ENCODE measurements at places on chromosomes 2 and 18.

- DNase-seq = no peak
Measured at GRCh38 chr2:24491542-24492420, 727 bp downstream of the NCOA1 start.

GRCh38 chr2:176324862-176325261 lies 55.6 kb downstream of the MTX2 start:
- no peak for DNase-seq

DNA sequence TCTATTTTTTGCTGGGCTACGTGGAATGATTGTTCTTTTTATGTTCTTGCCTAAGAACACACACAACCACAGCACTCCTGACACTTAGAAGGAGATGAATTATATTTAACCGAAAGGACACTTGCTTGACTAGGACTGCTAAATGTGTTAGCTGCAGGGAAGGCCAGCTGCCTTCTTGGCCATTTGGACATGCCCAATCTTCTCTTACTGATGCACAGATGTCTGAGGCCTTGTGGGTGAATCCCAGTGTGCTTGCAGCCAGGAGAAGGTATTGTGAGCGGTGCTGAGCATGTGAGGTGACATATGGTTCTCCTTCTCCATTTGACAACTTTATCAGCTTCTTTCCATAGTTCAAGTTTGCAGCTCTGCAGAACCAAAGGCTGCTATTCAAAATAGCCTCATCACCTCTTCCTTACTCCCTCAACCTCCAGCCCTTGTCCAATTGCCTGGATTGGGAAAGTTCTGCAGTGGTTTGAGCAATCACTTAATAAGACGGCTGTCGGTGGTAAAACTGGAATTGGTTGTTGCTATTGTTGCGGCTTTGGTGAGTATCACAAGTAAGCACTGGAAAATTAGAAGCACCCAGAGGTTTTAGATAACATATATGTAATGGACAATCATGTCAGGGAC lies 1113.3 kb downstream of the TSN start:
- no peak for DNase-seq

DNA sequence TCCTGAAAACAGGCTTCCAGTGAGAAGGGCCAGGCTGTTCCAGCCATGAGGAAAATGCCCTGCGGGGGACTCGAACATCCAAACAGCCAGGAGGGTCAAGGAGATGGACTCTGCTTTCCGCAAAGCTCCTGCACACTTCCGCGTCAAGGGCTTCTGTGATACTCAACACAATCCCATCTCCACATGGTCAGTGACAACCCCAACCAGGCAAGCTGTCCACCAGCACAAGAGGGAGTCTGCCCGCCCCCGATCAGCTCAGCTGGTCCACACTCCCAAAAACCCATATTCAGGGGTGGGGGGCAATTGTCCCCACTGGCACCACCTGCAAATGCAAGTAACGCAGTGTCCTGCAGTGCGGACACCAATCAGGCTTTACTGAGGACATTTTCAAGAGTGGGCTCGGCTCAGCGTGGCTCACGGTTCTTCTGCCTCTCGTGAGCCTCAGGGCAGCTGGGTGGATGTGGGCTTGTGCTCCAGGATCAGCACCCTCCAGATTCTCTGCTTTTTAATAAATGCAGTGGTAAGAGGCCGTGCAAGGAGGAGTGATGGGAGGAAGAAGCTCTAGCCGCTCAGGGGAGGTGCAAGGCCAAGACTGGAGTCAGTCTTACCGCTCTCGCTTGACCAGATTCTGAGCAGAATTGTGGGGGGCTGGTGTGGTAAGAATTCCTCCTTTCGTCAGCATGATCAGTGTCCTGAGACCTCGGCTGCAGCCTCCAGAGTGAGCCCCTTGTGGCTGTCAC lies 19.5 kb upstream of the CIDEA start:
- no peak for DNase-seq

DNA sequence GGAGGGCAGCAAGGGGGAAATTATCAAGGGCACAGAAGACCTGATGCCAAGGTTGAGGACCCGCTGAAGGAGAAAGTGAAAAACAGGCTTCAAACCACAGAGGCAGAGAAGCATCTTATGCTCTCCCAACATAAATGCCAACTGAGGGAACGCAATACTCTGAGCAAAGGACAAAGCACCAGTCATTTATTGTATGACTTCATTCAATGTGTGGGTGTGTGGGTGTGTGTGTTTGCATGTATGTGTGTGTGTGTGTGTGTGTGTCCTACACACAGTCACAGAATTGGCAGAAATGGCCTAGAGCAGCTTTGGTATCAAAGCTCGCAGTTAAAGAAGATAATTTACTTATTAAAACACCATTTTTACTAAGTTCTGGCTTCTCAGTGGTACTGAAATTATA lies 51.4 kb downstream of the UXS1 start:
- DNase-seq = no peak

DNA sequence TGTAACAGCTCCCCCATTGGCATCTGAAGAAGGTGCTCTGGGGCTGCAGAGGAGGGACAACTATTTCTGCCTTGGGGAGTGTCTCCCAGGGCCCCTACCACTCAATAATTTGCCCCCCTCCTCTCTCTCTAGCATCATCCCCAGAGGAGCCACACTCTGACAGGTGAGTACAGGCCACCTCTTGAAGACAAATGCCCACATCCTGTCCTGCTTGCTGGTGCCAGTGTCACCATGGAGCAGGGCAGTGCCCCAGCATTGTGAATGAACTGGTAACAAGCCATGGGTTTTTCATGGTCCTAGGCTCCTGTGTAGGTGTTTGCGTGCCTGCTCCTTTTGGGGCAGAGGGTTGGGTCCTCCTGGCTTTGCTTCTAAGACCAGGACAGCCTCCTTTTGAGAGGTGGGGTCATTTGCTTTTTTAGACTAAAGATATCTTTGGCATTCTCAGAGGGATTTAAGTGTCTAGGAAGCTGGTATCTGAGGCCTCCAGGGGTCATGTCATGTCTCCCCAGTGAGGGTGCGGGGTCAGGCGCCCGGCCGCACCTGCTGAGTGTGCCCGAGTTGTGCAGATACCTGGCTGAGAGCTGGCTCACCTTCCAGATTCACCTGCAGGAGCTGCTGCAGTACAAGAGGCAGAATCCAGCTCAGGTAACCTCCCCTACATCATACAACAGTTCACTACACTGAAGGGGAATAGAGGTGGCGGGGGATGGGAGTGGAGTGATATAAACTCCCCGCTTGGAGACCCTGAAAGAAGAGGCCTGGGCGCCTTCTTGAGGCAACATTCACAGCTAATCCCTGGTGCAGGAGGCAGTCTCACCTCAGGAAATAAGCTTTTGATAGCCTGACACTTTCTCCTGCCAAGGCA lies 1.8 kb downstream of the RETREG2 start:
- no peak for DNase-seq

- DNase-seq = no peak
Measured at GRCh38 chr2:134491771-134492441, 226.9 kb downstream of the TMEM163 start.

DNA sequence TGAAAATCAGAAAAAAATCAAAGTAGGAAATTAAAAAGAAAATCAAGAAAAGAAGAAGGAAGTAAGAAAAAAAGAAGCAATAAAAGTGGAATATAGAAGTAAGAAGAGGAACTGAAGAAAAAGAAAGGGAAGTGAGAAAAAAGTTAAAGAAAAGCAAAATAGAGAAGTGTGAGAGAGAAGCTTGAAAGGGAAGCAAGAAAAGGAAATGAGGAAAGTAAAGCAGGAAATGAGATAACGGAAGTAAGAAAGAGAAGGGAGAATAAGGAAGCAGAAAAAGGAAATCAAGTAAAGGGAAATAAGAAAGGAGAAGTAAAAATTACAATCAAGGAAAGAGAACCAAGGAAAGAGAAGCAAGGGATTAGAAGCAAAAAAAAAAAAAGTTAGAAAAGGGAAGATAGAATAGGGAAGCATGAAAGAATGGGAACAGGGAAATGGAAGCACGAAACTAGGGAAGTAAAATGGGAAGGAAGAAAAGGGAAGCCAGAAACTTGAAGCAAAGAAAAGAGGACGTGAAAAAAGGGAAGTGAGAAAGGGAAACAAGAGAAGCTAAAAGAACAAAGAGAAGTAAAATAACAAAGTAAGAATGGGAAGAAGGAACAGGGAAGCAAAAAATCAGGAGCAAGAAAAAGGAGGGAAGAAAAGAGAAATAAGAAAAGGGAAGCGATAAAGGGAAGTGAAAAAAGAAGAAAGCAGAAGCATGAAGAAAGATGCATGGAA lies 243.3 kb upstream of the NCKAP5 start:
- no peak for DNase-seq

- no peak for DNase-seq
Measured at GRCh38 chr2:12955864-12956263, 239.1 kb downstream of the TRIB2 start.

DNA sequence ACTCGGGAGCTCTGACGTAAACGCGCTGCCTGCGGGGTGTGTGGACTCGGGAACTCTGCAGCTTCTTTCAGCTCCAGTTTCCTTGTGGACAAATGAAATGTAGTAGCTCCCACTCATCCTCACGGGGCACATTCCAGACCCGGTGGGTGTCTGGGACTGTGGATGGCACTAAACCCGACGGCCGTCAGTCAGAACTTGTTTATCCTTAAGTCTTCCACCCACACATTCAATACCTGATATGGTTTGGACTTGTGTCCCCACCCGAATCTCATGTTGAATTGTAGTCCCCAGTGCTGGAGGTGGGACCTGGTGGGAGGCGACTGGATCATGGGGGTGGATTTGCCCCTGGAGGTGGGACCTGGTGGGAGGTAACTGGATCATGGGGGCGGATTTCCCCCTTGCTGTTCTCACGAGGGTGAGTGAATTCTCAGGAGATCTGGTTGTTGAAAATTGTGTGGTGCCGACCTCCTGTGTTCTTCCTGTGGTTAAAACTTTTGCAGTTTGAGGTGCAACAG lies 81.2 kb upstream of the SNTG2 start:
- no peak for DNase-seq

DNA sequence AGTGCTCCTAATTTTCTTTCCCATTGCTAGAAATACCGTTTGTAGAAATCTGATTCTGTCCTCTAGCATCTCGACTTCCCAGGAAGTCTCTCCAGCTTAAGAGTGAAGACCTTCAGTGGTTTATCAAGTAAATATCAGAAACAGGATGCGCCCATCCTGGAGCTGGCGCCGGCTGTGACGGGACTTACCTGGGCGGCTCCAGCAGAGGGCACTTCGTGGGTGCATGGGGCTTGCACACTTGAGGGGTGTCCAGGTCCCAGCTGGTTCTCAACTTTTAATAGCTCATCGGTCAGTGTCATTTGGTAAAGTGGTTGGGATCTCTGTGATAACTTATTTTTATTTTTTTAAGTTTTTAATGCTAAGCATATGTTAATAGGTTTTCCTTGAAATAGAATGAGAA lies 167.0 kb upstream of the TPO start:
- DNase-seq = no peak

GRCh38 chr2:213609570-213610170 lies 325.4 kb downstream of the SPAG16 start:
- DNase-seq = no peak

DNA sequence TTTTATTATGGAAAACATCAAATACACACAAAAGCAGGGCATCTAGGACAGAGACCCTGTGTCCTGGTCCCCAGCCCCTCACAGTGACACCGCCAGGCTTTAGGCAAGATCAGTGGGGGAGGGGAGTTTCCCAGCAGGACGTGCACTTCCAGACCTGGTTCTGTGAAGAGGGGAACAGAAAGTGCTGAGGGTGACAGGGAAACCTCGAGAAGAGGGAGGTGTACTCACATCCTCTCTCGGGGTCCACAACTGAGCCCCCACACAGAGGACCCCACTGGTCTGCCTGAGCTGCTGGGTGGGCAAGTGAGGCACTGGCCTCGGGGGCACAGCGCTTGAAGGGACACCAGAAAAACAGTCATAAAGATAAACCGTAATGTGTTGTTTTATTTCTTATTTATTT lies 4.4 kb upstream of the GPR35 start:
- no peak for DNase-seq

GRCh38 chr2:129585760-129586159 lies 393.7 kb upstream of the RAB6C start:
- DNase-seq = no peak

DNA sequence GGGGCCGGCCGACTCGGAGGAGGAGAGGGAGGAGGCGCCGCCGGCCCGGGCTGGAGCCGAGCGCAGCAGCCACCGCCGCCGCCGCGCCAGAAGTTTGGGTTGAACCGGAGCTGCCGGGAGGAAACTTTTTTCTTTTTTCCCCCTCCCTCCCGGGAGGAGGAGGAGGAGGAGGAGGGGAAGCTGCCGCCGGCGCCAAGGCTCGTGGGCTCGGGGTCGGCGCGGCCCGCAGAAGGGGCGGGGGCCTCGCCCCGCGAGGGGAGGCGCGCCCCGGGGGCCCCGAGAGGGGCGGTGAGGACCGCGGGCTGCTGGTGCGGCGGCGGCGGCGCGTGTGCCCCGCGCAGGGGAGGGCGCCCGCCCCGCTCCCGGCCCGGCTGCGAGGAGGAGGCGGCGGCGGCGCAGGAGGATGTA lies 316 bp downstream of the CRIM1 start:
- no peak for DNase-seq

DNA sequence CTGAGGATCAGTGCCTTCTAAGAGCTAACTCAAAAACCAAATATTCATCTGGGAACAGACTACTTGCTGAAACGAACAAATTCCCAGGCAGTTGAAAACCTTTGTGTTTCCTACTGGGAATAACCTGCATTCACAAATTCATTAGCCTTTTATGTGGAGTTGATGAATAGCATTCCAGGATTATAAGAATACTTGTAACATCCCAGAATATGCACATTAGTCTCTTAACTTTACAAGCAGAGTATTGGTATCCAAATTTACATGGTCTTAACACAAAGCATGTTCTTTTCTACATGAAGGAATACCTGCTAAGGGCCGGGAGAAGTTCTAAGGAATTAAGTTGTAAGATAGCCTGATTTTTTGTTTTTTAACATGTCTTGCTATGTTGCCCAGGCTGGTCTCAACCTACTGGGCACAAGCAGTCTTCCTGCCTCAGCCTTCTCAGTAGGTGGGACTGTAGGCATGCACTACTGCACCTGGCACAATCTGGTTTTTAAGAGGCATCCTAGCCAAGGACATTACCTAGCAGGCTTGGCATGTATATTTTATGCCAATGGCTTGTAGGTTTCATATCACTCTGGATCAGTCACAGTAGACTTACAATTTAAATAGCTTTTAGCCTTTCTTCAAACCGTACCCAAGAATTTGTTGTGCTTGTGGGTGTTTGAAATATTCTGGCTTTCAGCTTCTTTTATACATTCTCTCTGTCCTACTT lies 50.7 kb downstream of the MGAT5 start:
- no peak for DNase-seq

DNA sequence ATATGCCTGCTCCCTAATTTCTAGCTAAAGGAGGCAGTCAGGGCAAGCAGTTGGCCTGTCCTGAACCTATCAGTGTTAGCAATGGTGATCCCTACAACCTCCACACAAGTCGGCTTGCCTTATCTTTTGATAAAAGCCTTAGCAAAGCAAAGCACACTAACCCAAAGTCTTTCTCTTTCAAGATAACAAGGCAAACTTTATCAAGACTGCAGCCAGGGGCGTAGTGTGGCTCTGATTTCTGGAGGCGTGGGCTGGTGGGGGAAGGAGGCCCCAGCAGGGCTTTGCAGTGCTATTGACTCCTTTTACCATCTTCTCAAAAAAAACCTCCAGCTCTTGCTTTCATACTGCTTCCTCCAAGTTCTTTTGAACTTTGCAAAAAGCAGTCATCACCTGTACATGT lies 40.2 kb upstream of the LAMA1 start:
- no peak for DNase-seq

- no peak for DNase-seq
Measured at GRCh38 chr2:176818617-176819016, 394.0 kb upstream of the HNRNPA3 start.

Data from activated CD8-positive, alpha-beta memory T cell treated with anti-CD3 and anti-CD28 coated beads for 1 hour (primary cell).